ENCODE measurements at places on chromosomes 2 and 18.

DNA sequence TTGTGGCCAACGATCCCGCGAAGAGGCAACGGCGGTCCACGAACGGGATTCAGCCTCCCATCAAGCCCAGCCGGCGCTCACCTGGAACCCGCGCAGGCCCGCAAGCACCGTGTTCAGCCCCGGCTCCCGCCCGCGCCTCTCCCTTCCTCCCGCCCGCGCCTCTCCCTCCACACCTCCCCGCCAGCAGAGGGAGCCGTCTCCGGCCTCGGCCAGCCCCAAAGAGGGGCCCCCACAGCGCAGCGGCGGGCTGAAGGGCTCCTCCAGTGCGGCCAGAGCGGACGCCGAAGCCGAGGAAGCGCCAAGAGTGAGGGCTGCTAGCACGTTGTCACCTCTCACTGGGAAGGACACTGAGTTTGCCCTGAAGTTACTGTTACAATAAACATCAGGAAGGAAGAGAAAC is 55.3 kb upstream of the LAPTM4A start:
- no peak for DNase-seq

- DNase-seq, result no peak
These were observed 56.8 kb upstream of the RASGRP3 start for GRCh38 chr2:33419581-33420200.

- DNase-seq, result no peak
These were observed 128.0 kb upstream of the SP5 start for GRCh38 chr2:170587117-170587516.

- DNase-seq, result no peak
These were observed 24.7 kb upstream of the CCBE1 start for GRCh38 chr18:59721931-59722330.

GRCh38 chr2:145023334-145023934 is 503.5 kb upstream of the ZEB2 start:
- no peak for DNase-seq

DNA sequence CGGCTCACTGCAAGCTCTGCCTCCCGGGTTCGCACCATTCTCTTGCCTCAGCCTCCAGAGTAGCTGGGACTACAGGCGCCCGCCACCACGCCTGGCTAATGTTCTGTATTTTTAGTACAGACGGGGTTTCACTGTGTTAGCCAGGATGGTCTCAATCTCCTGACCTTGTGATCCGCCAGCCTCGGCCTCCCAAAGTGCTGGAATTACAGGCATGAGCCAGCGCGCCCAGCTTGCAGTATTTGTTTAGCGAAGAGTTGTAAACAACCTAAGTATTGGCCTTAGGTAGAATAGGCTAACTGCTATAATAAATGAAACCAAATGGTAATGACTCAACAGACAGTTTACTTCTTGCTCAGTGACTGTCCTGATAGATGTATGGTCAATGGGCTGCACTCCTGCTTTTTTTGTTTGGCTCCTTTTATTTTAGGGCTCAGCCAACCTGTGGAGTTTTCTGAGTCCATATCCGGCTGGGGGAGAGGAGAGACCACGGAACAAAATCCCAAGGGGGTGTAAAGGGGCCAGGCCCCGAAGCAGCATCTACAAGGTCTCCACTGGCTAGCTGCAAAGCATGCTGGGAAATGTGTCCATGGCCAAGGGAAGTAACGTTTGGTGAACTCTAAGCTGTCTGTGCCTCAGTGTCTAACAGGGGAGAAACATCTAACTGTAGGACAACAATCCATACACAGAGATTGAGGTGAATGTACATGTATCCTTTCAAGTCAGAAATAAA is 841.0 kb upstream of the ID2 start:
- DNase-seq, result no peak

DNA sequence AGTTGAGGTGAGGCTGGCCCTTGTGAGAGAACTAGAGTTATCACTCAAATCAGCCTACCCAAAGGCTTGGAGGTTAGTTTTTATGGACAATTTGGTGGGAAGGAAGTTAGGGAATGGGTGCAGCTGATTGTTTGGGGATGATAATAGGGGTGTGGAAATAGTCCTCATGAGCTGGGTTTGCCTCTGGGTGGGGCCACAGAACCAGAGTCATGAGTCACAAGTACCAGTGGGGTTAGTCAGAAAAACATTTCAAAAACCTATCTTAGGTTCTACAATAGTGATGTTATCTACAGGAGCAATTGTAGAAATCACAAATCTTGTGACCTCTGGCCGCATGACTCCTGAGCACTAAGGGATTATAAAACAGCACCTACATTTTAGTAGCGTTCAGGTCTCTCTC is 630.1 kb upstream of the PIK3C3 start:
- no peak for DNase-seq

GRCh38 chr2:104404526-104404925 is 449.4 kb upstream of the POU3F3 start:
- DNase-seq, result no peak

- DNase-seq, result no peak
These were observed 19.9 kb upstream of the ELAC1 start for GRCh38 chr18:50947899-50948298.

DNA sequence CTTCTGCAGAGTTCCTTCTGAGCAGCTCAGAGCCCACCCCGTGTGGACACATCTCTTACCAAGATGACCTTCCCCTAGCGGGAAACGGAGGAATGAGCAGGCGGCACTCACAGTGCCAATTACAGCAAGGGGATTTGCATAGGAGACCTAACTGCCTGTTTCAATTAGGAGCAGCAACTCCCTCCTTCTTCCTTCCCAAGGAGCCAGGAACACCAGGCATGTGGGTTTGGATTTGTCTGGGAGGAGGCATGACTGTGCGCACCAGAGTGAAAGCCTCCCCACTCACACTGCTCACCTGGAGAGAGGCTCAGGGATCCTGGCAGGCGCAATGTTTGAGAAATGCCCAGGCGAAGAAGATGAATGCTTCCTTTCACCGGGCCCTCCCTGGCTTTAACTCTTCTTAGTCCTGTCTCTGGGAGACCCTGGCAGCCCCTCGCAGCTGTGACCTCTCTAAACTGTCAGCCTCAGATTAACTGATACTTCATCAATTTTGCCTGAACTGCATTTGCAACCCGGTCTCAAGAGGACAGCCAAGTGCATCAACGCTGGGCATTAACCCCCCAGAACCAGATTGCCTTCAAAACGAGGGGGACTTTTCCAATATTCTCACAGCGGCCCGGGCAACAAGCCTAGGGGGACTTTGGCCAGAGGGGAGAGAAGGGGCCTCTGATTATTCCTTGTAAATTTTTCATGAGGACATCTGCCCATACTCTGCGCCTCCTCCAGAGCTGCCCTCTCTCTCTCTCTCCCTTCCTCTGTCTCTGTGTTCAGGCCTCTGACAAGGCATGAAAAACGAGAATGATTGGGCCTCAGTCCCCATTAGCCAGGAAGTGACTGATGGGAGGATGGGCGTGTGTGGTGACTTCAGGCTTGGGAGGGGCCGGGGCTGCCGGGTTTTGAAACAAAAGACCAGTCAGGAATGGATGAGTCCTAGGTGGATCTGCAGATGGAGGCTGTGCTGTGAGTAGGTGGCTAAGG is 93.8 kb downstream of the CMPK2 start:
- no peak for DNase-seq

DNA sequence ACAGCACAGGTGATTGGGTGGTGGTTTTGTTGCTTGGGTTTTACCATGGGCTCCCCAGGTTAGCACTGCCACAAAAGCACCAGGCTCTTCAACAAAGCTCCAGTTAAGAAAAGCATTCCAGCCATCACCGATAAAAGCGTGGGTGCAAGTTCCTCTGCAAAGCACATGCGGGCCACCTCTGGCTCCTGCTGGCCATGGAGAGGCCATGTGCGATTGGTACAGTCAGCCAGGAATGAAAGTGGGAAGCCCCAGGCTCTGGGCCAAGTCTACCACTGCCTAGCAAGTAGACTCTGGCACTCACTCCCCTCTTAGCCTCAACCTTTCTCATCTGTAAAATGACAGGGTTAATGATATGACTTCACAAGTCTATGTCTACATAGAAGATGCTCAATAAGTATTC is 36.0 kb downstream of the BCL11A start:
- no peak for DNase-seq

DNA sequence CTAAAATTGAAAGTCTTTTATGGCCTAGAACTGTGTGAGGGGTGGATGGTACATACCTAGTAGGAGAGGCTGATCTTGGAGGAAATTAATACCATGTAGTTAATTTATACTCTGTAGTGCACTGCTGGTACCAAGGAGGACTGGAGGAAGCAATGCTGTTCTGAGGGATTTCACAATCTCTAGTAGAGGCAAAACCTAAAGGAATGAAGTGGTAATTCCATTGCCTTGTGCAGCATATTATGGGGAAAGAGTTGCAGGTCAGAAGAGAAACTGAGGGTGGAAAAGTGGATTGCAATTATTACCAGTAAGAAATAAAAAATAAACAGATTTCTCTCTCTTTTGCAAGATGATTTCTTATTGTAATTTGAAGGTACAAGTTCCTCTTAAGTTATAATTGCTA is 2.2 kb downstream of the ABI2 start:
- DNase-seq, result no peak

Measured in activated naive CD8-positive, alpha-beta T cell treated with anti-CD3 and anti-CD28 coated beads, Interleukin-2, amount 50 U/mL, for 16 hours (primary cell).